Tongue (tissue), 3 donors: ENCODE measurements at places on chromosomes 5 and 9.

- DNase-seq, result no peak
Measured at GRCh38 chr9:99181621-99182020, 40.1 kb downstream of the ALG2 start.

- no peak for DNase-seq
Measured at GRCh38 chr5:149006426-149006825, 56.4 kb downstream of the SH3TC2 start.

DNA sequence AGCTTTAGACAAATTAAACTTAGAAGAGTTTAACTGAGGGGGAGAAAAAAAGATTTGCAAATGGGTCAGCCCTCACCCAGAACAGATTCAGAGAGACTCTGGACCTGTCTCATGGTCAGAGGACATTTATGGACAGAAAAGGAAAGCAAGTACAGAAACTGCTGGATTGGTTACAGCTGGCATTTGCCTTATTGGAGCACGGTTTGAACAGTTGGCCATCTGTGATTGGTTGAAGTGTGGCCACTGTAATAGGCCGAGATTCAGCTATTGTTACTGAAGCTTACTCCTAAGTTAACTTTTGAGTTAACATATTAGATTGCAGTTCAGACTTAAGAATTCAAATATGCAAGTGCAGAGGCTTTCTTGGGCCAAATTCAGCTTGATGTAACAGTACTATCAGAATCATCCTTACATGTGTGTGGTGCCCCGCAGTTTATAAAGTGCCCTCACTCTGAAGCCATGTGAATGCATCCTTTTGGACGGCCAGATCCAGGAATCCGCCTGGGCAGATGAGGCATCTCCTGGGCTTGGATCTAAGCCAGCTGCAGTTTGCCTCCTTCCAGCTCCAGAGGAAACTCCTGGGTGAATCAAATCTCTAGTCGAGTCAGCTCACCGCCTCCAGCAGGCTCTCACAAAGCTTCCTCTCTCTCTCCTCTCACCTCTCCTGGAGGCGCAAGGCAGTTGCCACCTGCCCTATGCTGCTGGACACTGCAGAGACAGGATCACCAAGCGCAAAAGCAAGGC, 165.2 kb downstream of the ADAMTS12 start:
- peak; percentile 24 for DNase-seq

GRCh38 chr5:142364251-142365145, 39.7 kb upstream of the SPRY4 start:
- DNase-seq, result no peak

GRCh38 chr5:178377583-178378270, 145.1 kb upstream of the PHYKPL start:
- DNase-seq, result no peak

DNA sequence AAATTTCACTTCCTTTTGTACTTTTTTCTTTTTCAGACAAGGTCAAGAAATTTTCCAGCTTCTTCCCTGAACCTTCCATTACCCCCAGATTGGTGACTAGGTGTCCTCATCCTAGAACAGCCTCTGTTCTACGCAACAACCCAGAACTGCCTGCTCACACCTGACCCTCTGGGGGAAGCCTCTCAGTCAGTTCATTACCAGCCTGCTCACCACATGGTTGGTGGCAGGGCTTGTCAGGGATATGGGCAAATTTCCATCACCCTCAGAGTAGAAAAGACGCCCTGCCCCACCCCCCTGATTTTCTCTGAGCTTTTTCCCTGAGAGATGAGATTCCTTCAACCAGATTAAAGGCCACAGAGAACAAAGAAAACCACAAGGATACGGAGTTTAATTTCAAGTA, 5.3 kb upstream of the CFAP95 start:
- DNase-seq, result no peak

- no peak for DNase-seq
Measured at GRCh38 chr9:124270504-124271335, 13.0 kb downstream of the NEK6 start.

- DNase-seq, result no peak
Measured at GRCh38 chr9:113506090-113506589, 42.6 kb downstream of the RGS3 start.

GRCh38 chr9:101618698-101619097, 23.9 kb upstream of the PPP3R2 start:
- DNase-seq, result no peak

DNA sequence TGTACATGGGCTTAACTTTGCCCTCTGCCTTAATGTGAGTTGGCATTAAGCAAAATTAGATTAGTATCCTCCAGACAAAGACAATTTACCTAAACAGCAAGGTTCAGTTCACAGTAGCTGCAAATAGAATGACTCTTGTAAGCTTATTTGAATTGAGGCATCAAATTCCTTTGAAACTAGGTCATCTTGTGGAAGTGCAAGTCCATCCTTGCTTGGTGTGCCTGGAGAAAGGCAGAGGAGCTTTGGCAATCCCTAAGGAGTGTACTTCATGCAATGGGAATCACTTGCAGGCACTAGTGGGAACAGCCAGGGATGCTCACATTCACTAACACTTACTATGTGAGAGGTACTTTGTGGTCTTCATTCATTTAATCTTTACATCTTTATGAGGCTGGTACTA, 118.3 kb downstream of the DRD1 start:
- DNase-seq, result no peak

GRCh38 chr9:113828221-113828620, 47.9 kb upstream of the ZNF618 start:
- DNase-seq, result no peak

DNA sequence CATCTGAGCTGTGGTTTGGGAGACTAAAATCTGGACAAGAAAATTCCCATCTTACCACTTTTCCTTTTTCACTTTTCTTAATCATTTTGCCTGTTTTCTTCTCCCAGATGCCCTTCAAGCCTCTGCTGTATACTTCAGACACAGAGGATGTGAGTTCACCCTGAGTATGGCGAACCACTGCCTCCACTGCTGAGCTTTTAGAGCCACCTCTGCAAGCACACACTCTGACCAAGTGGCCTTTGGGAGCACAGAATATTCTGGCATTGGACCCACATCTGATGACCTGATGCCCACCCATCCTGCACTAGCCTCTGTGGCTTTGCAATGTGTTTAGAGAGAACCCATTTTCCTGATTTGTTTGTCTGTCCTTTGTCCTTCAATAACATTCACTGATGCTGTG, 32.5 kb downstream of the TERT start:
- no peak for DNase-seq

- DNase-seq, result peak; percentile 58
Measured at GRCh38 chr9:106450549-106450948, 412.4 kb upstream of the ZNF462 start.

- no peak for DNase-seq
Measured at GRCh38 chr5:149737355-149737754, 7.2 kb downstream of the PPARGC1B start.

DNA sequence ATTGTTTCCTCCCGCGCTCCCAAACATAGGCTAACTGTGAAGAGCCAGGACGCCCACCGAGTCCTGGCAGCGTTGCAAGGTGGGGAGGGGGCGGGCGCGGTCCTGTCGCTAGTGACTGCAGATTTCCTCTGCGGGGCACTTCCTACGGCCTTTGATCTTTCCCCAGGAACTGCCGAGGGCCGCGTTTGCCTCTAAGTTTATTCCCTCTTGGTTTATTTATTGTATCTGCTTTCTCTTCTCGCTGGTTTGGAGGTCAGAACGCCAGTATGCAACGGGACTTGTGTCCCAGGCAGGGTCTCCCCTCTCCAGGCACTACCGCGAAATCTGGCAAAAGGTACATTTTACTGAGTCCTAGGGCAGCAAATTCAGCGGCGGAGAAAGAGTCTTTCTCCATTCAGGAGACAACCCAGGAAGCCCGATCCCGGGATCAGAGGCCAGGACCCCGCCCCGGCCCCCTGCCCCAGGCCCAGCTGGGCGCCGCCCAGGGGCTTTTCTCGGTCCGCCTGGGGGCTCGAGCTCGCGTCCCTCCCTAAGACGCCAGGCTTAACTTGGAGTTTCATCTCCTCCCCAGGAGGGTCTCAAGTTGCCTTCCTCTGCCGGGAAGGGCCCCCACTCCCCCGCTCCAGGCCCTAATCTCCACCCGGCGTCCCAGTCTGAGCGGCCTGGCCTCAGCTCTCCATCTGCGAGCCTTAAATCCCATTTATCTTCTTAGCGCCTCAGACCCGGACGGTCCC, 884 bp upstream of the EGFLAM start:
- no peak for DNase-seq

- no peak for DNase-seq
Measured at GRCh38 chr5:160272889-160273288, 39.5 kb downstream of the CCNJL start.

GRCh38 chr5:82287625-82288024, 9.5 kb upstream of the RPS23 start:
- no peak for DNase-seq

DNA sequence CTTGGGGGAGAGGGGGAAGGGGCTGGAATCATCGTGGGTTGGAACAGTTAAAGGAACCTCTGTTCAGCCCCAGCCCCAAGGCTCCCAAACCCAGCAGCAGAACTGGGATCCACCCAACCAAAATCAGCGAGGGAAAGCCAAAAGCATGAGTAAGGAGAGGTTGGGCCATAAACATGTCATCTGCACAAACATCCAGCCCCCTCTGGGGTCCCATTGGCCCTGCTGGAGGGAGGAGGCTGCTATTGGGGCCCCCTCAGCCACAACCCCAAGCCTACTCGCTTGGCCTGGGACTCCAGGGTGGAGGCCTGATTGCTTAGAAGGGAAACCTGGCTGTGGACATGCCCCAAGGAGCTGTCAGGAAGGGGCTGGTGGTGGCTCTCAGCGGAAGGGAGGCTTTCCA, 154.9 kb downstream of the FGF18 start:
- DNase-seq, result peak; percentile 53

- DNase-seq, result no peak
Measured at GRCh38 chr9:88828492-88828974, 162.7 kb upstream of the S1PR3 start.

DNA sequence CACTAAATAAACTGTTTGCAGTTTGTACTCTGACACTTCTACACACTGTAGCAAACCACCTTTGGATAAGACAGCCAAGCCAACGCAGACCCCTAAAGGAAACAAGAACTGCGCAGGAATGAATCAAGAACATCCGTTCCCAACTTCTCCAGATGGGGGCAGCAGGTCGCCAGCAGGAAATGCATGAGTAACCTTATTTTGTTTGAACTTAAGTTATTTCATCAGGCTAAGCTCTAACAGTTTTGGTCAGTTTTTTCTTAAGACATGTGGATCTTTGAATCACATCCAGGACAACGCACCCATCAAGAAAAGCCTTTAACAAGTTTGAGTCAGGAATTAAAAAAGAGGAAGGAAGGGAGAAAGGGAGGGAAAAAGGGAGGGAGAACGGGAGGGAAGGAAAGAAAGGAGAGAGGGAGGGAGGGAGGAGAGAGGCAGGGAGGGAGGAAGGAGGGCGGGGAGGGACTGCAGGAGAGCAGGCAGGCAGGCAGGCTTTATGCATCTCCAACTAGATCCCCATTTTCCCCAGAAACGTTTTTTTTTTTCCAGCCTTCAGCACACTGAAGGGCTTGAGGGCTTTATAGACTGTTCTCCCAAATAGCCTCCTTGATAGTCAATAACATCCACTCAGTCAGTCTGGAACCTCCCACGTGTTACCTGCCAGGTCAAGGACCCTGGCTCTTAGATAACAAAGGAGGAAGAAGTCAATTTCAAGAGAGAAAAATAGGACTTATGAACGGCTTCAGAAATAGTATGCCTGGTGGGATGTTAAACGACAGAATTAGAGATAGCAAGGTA, 22.2 kb downstream of the BHMT start:
- DNase-seq, result peak; percentile 91

DNA sequence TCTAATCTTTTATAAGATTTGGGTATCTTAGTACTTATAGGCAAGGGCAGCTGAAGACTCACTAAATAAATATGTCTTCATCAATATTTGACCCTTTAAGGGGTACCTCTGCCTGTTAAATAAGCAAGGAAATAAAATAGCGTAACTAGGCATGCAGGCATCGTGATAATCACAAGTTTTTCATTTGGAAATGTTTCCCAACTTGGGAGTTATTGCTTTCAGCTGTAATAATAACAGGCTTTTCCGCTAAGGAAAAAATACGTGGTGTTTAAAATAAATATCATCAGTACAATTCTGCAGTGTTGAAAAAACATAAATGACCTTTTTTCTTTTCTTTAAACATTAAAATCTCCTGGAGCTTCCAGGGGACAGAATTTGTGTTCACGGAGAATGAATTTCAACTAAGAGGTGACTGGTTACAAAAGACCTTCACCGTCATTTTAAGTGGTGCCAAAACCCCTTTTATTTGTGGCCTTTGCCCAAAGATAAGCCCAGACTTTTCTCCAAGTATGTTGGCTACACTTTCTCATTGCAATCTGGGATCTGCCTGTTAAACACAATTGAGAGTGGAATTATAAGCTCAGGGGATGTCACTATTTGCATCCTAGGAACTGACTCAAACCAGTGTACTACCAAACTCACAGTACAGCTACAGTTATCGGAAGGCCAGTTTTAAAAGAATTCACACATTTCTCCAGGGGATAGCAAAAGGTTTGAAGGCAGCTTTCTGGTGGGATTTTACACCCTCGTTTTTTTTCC, 218.6 kb downstream of the FBXL7 start:
- DNase-seq, result no peak

DNA sequence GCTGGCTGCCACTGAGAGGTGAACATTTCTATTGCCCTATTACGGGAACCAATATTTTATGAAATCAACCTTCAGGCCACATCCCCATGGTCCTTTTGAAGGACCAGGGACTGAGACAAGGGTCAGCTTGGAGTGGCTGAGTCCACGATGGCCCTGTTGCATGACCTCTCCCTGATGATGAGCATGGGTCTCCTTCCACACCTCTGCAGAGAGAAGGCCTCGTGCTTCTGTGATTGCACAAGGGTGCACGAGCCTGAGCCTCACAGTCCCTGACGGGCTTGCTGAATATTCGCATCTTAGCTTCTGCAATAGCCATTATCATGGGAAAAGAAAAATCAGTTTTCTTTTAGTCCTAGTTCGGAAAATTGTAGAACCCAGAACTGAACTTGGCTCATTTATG, 255.0 kb upstream of the IRX2 start:
- DNase-seq, result no peak

DNA sequence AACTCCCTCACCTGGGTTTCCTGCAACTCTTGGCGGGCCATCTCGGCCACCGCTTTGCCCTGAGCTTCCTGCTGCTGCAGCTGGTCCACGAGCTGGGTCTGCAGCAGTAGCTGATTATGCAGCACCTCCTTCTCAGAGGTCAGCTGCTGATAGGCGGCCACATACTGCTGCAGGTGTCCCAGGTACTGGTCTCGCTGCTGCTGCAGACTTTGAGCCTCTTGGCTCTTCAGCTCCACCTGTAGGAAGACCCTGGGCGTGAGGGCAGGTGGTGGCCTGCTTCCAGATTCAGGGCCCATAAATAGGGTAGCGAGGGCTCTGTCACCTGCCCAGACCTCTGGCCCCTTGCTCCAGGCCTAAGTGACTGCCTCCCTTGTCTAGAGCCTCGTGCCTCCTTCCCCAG, 16.7 kb downstream of the GOLGA2 start:
- DNase-seq, result no peak

- no peak for DNase-seq
Measured at GRCh38 chr5:15326932-15327331, 173.0 kb upstream of the FBXL7 start.

- no peak for DNase-seq
Measured at GRCh38 chr5:149448831-149449714, 70.0 kb upstream of the IL17B start.
